NCI-H1417 treated with DMSO at 0.1 percent for 48 hours (cell line): ENCODE measurements at places on chromosomes 7 and 10.

DNA sequence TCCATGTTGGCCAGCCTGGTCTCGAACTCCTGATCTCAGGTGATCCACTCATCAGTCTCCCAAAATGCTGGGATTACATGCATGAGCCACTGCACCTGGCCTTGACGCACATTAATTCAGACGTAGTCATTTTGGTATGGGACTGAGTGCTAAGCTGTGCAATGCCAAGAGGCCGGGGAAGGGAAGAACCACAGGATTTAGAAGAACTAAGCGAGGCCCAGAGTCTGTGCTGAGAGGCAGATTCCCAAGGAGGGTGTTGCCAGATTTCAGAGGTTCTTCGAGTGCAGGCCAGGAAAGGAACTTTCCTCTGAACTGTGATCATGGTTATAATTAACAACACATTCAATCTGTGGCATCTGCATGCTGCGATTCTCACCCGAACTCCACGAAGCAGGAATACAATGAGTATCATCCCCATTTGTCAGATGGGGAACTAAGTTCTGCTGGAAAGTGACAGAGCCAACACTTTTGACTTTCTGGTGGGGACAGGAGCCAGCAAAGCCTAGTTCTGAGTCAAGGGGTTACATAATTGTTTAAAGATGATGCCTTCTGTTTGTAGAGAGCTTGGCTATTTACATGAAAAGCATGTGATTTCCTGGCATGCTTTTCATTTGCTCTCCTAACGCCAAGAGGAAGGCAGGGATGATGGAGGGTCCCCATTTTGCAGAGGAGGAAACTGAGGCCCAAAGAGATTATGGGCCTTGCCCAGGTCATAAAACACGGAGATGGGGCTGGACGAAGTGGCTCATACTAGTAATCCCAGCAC is 6.2 kb upstream of the ZAN start:
- no peak for DNase-seq

GRCh38 chr7:151330661-151331060 is 11.0 kb upstream of the NUB1 start:
- DNase-seq: no peak

DNA sequence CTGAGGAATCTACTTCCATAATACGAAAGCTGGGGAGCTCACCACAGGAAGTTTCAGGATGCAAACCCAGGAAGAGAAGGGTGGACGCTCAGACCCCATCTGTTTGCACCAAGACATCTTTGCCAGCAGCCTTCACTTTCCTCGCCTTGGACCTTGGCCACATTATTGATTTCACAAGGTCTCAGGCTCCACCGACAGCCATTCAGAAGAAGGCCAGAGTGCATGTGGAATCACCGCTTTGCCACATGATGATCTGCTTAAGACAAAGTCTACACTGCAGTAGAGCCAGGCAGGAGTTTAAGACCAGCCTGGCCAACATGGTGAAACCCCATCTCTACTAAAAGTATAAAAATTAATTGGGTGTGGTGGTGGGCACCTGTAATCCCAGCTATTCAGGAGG is 60.0 kb downstream of the LYZL1 start:
- no peak for DNase-seq

DNA sequence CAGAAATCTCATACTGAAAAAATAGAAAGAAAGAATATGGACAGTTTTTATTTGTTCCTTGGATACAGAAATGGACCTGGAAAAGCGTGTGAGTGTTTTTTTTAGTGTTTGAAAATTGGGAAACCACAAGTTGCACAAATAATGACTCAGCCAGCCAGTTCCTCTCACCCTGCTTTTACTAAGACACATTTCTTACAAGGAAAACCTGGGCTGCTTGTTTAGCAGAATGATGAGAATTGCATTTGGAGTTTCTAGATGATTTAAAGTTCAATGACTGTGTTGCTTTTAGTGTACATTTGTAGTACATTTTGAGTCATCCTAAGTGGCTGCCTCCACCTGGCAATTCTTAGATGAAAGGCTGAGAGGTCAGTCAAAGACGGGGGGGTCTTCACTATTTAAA is 218.7 kb downstream of the ABCA13 start:
- no peak for DNase-seq

- DNase-seq: no peak
Observed at GRCh38 chr7:81736091-81736490, 33.8 kb downstream of the HGF start.

DNA sequence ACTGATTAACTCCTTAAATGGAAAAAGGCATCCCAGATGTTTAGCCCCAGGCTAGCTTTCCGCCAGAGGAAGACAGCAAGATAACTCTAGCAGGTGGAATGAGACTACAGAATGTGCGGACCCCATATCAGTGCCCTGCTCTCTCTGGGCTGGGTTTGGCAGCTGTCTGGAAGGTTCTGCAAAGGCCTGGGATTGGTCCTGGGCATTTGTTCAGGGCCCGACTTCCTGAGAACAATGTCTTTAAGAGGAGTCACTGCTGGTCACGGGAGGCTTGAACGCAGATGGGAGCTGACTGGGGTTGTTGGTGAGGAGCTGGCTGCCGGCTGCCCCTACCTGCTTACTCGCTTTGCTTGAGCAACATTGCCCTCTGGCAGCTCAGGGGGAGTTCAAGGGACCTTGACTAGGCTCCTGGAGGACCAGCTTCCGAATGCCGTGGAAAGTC is 130.6 kb upstream of the BTBD16 start:
- DNase-seq: no peak
